Activated CD4-positive, alpha-beta T cell treated with anti-CD3 and anti-CD28 coated beads for 1 hour (primary cell): ENCODE measurements at places on chromosomes 11 and 22.

DNA sequence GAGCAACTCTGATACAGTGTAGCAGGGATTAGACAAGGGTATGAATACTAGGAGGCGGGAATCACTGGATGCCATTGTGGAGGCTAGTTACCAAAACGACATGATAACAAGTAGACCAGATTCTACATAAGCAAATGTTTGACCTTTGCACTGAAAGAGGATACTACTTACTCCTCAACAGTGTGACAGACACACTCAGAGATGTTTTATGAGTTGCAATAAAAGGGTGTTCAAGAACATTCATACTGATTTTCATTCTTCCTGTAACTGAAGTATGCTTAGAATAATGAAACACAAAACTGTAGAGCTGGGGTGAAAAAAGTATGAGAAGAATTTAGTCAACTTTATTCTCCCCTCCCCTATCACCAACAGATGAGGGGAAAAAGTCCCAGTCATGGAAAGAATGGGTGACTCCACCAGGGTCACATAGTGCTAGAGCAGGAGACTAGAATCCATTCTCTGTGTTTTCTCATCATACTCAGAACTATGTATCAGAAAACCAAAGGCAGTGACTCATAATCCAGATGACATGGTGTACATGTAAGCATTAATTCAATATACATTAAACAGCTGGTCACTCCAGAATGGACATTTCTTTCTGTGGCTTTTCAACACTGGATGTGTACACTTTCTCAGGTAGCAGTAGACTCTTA lies 32.8 kb downstream of the ARHGAP20 start:
- DNase-seq, result no peak

DNA sequence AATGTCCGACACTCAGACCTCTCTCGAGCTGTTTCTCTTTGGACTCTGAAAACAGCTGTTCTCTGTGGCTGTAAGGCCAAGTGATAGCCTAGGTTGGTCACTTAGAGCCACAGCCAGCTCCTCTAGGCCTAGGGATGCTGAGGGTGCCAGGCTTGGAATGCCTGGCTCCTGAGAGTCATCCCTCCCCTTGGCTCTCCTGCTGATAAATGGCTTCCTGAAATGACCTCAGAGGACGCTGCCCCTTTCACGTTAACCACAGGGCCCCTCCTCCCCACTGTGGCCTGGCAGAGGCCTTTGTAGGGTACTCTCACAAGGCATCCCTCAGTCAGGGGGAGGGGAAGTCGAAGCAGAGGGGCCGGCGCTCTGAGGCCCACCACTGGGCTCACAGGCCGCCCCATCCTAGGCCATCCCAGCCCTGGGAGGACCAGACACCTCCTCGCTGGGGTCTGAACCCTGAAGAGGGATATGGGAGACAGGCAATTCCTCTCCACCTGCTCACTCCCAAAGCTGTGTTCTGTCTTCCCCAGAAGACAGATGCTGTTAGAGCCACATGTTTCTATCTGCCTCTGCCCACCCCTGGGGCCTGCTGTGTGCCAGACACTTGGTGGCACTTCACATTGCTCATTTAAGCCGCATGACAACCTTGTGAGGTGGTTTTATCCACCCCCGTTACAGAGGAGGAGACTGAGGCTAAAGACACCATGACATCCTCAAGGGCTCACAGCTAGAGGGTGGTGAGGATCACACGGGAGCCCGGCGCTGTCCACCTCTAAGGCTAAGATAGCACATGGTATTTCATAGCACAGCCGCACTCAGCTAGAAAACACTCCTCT lies 50.9 kb downstream of the ARFGAP3 start:
- no peak for DNase-seq

GRCh38 chr11:88352139-88352538 lies 14.6 kb upstream of the CTSC start:
- DNase-seq, result no peak

GRCh38 chr11:117898059-117898458 lies 21.6 kb upstream of the FXYD6 start:
- no peak for DNase-seq

DNA sequence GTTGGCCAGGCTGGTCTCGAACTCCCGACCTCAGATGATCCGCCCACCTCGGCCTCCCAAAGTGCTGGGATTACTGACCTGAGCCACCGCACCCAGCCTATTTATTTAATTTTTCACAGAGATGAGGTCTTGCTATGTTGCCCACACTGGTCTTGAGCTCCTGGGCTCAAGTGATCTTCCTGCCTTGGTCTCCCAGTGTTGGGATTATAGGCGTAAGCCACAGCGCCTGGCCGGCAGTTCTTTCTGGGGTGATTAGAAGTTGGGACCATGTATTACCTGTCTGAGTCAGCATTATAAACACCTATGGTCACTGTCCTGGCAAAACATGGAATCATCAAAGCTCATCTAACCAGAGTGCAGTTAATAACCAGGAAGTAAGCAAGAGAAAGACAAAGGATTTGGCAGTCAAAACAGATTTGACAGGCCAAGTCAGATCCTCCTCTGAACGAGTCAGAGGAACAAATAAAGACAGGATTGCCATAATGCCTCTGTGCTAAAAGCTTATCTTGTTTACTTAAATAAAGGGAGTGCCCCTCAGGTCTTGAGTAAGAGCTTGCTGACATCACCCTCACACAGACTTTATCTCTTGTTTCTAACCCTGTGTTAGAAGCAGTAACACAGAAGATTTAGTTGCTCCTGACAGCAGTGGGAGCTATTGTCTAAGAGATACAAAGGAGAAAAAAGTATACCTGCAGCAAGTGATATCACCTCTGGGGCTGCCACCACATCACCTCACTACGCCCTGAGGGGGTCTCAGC lies 3.7 kb downstream of the SERPIND1 start:
- no peak for DNase-seq

GRCh38 chr11:95592471-95592870 lies 197.1 kb downstream of the FAM76B start:
- DNase-seq, result no peak

DNA sequence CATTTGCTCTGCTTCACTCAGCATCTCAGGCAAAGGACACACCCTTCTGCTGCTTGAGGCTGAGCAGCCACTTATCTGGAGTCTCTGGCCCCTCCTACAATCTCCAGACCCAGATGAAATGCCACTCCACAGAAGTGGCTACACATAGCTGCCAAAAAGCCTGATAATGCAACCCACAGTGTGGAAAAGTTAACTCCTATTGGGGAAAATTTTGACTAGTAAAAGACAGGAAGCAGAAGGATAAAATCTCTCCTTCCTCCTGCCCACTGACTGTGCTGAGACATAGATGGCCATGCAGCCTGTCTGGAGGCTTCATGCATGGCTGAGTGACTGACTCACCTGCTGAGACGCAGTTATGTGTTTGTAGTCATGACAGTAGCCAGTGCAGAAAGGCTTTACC lies 92.3 kb upstream of the TEAD1 start:
- DNase-seq, result no peak

GRCh38 chr22:23670378-23671295 lies 20.2 kb upstream of the RGL4 start:
- DNase-seq, result no peak

DNA sequence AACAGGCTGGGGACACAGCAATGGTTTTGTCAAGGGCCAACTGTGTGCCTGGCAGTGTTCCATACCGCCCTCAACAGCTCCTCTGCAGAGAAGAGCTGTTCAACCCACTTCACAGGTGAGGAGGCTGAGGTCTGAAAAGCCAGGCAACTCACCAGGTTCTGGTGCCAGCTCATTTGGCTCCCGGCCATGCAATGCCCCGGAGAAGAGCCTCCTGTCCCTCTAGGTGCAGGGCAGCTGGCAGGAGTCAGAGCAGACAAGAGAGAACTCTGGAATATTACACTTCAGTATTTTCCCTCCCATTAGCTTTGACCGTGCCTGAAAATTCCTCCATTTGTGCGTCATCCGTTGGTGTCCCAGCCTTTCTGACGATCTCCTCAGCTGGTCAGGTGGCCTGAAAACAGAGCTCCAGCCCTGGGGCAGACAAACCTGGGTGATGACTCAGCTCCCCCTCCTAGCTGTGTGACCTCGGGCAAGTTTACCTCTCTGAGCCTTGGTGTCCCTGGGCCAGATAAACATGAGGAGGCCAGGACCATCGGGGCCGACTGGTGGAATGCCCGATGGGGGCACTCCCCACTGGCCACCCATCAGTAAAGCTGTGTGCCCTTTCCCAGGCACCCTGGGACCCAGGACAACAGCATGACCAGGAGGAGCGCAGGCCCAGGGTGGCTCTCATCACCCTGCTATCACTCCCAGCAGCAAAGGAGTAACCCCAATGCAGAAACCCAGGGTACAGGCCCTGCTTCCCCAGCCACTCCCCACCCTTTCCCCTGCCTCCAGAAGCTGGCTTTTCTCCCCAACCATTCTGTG lies 9.6 kb upstream of the C1QTNF6 start:
- DNase-seq, result no peak

DNA sequence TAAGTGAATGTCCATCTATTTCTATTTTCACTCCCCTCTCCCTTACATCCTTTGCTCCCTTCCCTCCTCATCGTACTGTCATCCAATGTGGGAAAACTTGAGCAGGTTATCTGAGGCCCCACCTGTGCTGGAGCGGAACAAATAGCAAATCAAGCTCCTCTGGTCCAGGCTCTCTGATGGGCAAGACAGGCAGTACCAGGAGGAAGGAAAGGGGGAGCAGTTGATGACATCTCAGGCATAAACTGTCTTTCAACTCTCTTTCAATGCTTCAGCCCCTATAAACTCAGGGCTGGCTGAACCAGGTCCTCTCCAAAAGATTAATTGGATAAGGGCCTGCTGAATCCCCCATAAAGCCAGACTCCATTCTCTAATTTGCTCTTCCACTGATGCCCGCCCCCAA lies 1.5 kb upstream of the CCKBR start:
- DNase-seq, result no peak

DNA sequence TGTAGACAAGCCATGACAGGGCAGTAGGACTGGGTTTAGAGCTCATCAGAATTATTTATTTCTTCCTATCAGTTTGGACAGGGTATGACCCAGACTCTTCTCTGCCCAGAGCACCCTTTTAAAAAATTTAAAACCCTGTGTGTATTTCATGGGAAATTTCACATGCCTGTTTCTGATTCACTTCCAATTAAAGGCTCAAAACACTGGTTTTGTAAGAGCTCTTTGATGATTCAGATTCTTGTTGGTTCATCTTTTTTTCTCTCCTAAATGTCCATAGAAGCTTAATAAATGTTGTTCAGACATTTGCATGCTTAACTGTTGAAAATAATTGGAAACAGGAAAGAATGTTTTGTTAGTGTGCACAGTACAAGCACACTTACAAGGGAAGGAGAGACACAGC lies 13.8 kb downstream of the FLI1 start:
- no peak for DNase-seq

GRCh38 chr11:66547662-66548009 lies 933 bp downstream of the ACTN3 start:
- DNase-seq, result no peak
